Fibroblast of gingiva (primary cell): ENCODE measurements at places on chromosomes 11 and 22.

DNA sequence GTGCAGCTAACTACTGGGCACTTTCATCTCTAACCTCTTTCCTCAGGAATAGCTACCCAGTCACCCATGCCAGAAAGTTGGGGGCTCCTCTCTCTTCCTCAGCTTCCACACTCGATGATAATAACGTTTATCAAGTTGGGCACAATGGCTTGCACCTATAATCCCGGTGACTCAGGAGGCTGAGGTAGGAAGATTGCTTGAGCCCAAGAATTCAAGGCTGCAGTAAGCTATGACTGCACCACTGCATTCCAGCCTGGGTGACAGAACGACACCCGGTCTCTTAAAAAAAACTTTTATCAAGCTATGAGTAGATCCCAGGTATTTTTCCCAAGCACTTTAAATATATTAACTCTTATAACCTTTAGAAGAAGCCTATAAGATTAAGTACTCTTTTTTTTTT, 2.0 kb downstream of the SF3A1 start:
- DNase-seq: no peak

DNA sequence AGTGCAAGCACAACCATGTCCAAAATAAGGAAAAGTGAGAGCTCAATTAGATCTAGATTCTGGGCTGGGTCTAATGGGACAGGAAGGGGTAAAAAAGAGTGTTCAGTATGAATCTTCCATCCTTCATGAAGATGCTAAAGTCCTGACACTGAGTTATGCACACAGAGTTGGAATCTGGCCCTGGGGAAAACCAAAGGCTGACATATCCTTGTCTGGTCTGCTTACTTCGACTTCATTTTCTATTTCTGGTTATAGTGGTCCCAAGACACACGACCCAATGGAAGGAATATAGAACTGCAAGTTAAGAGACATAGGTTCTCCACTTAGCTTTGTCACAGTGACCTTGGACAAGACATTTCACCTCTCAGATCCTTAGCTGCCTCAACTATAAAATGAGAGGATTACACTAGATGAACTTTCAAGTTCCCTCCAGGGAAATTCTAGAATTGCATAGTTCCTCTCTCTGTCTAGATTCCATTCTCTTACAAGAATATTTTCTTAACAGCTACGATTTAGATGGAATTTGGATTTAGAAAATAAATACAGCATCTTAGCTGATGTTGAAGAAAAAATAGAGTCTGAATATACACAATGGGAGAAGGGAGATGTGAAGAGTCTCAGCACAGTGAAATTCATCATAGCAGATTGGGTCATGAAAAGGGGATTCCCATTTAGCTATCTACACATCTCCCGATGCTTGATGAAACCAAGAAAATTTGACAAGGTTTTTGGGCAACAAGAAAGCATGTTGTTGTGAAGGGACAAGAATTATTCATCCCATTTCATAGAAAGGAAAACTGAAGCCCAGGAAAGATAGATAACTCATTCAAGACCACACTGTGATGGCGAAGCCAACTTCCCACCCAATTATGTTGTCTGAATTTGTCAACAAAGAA, 3.3 kb downstream of the BLID start:
- DNase-seq: no peak

DNA sequence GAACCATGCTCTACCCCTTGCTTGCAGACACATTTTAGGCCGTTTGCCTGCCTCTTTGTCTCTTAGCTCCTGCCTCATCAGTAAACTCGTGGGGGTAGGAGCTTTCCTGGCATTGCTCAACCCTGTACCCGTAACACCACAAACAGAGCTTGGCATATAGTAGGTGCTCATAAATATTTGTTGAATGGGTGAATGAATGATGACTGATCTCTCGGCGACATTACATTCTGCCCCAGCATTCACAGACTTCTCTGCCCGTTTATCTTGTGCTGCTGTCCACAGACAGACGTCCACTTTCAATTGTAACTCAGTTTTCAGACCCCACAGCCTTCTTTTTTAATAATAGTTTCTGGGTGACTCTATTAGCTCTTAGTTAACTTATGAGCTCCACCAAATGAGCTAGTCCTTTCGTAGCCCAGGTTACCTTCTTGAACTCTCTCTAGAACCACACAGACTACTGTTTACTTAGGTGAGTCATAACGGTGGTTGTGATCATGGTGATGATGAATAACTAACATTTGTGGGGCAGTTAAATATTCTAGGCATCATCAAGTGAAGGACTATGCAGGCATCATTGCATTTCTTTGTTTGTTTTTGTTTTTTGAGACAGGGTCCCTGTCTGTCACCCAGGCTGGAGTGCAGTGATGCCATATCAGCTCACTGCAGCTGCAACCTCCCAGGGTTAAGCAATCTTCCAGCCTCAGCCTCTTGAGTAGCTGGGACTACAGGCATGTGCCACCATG, 188.4 kb downstream of the ADAMTS15 start:
- peak; percentile 28 for DNase-seq

DNA sequence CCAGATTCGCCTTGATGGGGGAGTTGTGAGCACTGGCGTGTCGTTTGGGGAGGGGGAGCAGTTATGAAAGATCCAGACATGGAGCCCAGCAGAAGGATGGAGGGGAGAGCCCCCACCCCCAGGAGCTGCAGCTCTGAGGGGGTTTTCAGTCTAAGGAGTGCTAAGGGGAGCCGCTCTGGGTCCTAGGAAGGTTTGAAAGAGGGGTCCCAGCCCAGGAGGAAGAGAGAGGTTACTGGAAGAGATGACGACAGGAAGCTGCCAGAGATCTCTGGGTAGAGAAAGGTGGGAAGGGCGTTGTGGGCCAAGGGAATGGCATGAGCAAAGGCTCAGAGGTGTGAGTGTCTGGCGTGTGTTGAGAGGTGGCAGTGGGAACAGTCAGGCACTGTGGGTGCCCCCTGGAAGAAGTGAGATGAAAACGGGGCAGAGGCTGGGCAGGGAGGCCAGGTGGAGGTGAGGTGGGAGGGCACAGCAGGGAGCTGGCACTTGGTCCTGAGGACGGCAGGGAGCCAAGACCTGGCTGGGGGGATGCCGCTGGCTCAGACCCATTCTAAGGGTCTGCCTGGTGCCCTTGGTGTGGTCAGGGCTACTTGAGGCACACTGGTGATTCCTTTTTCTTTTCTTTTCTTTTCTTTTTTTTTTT, 1.8 kb downstream of the MGAT3 start:
- DNase-seq: no peak
